ENCODE measurements at places on chromosomes 13 and 19.
A peak's percentile ranks its signal among the peaks of the same experiment; 100 is the strongest.

GRCh38 chr19:8306235-8307054 lies 1.7 kb downstream of the CD320 start:
- peak; percentile 48 for DNase-seq

DNA sequence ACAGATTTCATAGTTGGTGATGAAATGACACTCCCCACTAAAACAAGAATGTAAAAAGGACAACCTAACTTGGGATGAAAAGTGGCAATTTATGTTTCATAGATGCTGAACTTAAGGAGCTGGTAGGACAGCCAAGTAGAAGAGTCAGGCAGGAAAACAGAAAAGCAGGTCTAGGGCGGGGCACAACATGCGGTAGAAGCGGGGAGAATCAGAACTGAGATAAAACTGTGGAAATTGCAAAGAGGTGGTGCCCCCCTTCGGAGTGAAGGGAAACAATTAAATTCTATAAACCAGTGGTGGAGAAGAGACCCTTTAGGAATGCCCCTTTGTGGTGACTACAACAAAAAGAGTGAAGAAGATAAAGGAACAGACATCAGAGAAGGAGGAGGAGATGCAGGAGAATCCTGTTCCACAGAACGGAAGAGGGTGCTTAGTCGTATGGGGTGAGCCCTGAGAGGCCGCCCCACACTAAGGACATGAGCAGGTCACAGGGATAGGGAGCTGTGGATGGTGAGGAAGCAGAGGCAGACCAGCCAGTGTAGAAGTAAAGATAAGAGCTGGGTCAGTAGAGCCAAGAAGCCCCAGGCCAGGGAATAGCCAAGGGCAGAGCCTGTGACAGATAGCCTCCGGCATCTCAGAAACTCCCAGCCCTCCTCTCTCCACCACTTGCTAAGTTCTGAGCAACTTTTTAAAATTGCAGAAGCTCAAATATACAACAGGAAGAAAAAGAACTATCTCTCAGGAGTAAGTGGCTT lies 100.3 kb upstream of the DOCK9 start:
- DNase-seq = no peak

DNA sequence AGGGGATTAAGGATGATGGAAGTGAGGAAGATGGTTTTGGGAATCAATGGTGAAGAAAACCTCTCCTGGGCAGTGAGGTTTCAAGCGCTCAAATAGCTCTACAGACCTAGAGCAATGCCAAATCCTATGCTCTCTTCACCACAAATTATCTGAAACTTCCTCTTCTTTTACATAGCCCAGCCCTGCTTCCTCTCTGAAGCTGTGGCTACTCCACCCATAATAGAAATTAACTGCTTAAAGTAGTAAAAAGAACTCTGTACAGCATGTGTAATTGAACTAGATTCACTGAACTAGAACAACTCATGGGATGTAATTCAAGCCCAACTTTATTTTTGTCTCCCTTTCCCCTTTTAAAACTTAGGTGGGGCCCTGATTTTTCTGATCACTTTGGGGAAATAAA lies 20.4 kb upstream of the IFT88 start:
- no peak for DNase-seq

DNA sequence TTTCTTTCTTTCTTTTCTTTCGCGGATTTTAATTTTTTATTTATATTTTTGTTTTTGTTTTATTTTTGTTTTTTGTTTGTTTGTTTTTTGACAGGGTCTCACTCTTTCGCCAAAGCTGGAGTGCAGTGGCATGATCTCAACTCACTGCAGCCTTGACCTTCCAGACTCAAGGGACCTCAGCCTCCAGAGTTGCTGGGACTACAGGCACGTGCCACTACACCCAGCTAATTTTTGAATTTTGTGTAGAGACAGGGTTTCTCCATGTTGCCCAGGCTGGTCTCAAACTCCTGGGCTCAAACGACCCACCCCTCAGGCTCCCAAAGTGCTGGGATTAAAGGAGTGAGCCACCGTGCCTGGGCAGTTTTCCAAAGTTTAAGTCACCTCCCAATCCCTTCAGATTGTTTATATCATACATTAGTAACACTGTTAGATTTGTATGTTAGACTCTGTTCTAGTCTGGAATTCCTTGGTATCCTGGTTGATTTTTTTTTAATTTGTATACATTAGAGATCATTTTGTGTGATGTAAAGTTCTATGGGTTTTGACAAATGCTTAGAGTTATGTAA lies 597.3 kb downstream of the DCT start:
- no peak for DNase-seq

DNA sequence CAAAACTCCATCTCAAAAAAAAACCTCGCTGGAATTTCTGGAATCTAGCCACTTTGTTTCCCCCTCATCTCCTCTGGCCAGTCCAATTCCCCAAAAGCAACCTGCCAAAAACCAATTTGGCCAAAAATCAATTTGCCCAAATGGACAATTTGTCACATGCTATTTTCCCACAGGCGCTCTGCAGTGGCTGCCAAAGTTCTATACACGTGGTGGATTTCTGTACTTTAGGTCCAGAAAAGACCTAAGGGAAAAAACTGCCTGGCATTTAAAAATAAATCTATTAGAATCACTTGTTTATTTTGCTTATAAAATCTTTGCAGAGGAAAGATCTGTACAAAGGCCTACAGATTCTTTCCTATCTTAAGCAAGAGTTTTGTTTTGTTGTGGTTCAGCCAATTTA lies 79.4 kb downstream of the MAP4K1 start:
- no peak for DNase-seq

GRCh38 chr19:35796645-35797542 lies 15.8 kb downstream of the PRODH2 start:
- DNase-seq = no peak

DNA sequence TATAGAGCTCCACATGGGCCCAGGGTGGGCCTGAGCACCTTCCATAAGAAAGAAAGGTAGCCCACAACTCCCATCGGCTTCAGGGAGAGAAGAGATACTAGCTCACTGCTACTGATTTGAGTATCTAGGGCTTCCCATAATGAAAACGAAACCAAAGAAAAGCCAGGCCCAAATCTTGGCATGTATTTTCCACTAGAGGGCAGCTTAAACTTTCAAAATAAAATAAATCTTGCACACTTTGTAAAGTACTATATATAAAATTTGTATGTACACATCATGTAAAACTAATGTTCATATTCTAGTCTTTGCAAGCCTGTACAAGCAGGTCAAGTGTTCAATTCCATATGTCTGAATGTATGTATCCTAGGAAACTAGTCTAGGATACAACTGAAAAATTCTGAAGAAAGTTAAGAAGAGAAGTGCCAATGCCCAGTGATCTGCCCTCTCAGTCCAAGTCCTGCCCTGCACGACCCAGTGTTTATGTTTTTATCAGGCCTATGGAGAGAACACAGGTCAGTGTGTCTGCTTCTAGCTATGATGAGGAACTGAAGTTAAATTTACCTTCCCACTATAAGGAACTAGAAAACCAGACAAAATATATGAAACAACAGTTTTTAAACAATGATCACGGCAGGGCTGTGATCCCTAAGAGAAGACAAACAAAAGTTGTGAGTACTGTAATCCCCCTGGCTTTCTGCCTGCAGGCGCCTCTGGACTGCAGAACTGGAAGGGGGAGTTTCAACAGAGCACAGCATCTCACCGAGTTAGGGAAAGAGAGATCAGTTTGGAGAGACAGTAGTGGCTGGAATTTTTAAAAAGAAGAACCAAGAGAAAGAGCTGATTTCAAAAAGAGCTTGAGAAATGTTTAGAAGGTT lies 475.7 kb downstream of the UQCRFS1 start:
- DNase-seq = no peak

Measured in activated CD8-positive, alpha-beta memory T cell treated with anti-CD3 and anti-CD28 coated beads, Interleukin-2, amount 50 U/mL, for 48 hours (primary cell).